ENCODE measurements at places on chromosomes 5 and 9.

- DNase-seq: no peak
Measured at GRCh38 chr9:73182928-73183327, 31.3 kb downstream of the ANXA1 start.

DNA sequence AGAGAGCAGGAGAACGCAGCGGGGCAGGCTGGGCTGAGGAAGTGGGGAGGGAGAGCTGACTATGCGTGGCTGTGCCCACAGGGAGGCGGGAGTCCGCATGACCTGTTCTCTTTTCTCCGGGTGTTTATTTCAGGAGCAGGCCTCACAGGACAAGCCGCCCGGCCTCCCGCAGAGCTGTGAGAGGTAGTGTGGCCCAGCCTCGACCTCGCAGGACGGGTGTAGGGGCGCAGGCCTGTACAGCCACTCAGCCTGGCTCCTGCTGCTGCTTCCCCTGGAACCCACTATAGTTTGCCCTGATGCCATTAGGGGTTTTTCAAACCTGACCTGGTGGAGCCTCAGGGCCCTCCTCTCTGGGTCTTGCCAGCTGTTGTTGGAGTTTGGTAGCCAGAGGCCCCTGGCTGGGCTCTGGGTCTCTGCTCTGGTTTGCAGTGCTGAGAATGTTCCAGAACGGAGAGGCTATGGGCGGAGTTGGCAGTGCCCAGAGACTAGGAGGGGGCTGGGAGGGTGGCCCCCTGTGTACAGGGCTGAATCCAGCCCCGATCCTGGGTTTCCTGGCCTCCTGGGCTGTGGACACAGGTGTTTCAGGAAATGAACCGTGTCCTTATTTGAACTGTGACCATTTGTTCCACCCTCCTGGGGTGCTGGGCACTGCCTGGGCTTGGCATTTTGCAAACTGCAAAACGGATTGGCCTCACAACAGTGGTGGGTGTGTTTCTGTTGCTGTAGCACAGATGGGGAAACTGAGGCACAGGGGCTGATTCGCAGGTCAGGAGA lies 78.8 kb downstream of the WNK2 start:
- no peak for DNase-seq

- no peak for DNase-seq
Measured at GRCh38 chr9:107172979-107173347, 110.1 kb upstream of the RAD23B start.

DNA sequence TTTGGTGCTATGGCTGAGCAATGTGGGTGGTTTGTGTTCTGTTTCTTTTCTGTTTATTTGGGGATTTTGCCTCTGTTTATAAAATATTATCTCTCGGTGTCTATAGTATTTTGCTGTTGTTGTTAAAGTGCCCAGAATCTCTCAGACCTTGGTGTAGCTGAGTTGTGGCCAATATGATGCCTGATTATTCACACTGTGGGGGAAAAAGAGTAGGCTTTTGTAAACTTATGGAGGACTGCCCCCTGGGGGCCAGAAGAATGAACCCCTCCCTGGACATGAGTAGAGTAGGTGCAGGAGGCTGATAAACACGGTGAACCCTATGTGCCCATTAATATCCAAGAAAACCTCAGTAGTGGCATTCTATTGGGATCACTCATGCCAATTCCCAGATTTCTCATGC lies 49.0 kb upstream of the DPYSL3 start:
- DNase-seq: no peak

DNA sequence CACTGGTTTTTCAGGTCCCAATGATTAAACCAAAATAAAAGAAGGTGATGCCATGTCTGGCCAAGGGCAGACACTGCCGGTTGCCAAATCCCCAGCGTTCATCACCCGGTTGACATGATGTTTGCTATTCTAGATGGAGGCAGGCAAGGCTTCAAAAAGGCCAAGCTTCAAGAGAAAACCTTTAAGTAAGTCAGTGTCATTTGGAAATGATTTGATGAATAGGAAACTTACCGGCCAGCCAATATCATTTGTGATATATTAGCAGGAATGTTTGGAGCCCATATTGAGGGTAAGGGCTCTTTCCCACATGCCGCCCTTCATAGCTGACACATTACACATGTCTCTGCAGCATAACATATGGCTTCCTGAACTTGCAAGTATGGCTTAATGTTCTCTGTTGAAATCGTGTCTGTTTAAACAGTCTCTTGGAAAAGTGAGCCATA lies 89.5 kb upstream of the TTC23L start:
- DNase-seq: no peak

GRCh38 chr9:112111461-112111860 lies 63.6 kb downstream of the SUSD1 start:
- no peak for DNase-seq

GRCh38 chr5:67537439-67538148 lies 341.0 kb upstream of the CD180 start:
- DNase-seq: no peak

GRCh38 chr5:132788990-132789886 lies 12.2 kb upstream of the SEPTIN8 start:
- DNase-seq: no peak

- DNase-seq: no peak
Measured at GRCh38 chr5:111948092-111948841, 191.3 kb upstream of the NREP start.

DNA sequence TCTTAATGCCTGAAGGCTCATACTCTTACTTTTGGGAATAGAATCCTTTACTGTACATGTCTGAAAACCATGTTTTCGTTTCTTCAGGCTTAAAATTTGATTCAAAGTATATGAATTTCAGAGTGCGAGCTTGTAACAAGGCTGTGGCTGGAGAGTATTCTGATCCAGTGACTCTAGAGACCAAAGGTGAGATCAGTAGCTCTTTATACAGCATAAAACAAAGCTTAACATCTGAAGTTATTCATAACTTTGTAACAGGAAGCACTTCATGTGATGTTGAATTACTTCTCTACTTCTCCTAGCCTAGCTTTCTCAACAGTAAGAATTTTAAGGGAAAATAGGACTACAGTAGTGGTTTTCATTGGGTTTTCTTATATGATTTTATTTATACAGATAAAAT lies 49.4 kb upstream of the FKTN start:
- no peak for DNase-seq

DNA sequence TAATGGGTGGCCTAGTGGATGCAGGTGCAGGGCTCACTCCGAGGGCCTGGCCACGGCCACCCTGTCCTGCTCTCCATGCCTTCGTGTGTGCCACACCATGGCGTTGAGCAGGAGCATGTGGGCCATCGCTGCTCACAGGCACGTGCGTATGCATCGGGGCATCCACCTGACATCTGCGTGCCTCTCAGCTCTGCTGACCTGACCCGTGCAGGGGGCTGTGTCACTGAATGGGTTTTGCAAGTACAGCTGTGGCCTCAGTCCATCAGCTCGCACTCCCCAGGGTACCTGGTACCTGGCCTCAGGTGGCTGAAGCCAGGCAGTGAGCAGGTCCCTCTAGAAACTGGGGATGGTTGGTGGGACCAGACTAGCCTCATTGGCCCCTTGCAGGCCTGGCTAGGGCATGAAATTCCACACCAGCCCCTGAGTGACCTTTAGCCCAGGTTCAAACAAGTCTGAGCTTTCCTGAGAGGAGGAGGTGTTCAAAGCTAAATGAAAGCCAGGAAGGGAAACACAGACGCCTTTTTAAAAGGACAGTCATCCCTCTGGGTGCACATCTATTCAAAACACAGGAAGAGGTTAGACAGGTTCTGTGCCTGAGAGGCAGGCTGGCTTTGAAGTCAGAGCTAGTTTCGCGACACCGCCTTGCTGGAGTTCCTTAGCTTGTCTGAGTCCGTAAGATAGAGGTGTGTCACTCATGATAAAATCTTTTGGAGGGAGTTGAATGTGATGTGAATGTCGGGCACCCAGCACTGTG lies 74.0 kb downstream of the MACROH2A1 start:
- DNase-seq: no peak

GRCh38 chr5:123571927-123572326 lies 60.0 kb downstream of the CSNK1G3 start:
- no peak for DNase-seq

- DNase-seq: no peak
Measured at GRCh38 chr9:135163023-135163780, 75.7 kb downstream of the OLFM1 start.

GRCh38 chr5:10352430-10353240 lies 860 bp upstream of the MARCHF6 start:
- DNase-seq: peak; percentile 10

DNA sequence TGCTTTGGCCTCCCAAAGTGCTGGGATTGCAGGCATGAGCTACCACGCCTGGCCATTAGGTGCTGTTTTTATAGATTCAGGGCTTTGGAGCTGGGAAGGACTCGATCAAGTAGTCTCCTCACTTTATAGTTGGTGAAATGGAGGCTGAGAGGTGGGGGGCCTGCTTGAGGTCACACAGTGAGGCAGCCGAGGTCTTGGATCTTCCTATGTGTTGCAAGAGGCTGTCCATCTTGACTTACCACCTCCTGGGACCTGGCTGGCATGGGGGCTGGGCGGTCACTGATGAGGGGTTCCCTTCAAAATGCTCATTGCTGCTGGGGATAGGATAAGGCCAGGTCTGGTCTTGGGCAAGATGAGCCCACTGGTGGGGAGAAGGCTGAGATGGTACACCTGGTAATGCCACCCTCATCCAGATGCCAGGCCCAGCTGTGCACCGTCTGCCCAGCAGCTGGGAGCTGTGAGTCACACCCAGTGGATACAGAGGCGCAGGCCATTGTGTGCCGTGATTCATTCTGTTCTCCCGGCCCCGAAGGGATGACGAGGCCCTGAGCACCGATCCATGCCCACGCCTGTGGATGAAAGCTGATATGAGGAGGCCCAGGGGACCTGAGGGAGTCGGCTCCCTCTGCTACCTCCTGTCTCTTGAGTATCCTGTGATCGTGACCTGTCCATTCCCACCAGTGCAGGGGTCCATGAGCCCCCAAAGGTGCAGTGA lies 10.5 kb upstream of the NDST1 start:
- DNase-seq: no peak

GRCh38 chr9:76399856-76400255 lies 5.6 kb upstream of the RFK start:
- DNase-seq: no peak

- DNase-seq: no peak
Measured at GRCh38 chr5:180673371-180674089, 24.1 kb upstream of the FLT4 start.

- DNase-seq: no peak
Measured at GRCh38 chr9:133759946-133760345, 21.8 kb upstream of the SARDH start.

DNA sequence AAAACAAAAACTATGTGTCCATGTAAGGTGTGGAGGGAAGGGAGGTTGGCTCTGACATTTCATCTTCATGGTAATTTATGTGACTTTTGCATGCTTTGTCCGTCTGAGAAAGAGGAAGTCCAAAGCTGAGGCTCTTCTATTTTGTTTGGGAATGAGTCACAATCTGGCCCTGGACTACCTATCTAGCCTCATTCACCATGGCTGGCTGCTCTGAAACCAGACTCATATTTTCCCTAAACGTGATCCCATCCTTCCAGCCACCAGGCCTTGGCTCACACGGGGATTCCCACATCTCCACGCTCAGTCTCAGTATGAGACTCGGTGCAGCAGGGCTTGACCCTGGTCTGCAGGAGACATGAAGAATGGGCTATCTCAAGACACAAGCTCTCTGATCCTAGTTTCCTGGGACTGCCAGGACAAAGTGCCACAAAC lies 672.8 kb downstream of the ACTL7B start:
- DNase-seq: no peak

- peak; percentile 56 for DNase-seq
Measured at GRCh38 chr5:73215891-73216610, 43.1 kb downstream of the TMEM174 start.

GRCh38 chr5:82594097-82594496 lies 315.9 kb upstream of the RPS23 start:
- DNase-seq: no peak

- no peak for DNase-seq
Measured at GRCh38 chr9:108980893-108981292, 32.4 kb downstream of the CTNNAL1 start.

GRCh38 chr5:31119938-31120641 lies 73.4 kb upstream of the CDH6 start:
- no peak for DNase-seq

DNA sequence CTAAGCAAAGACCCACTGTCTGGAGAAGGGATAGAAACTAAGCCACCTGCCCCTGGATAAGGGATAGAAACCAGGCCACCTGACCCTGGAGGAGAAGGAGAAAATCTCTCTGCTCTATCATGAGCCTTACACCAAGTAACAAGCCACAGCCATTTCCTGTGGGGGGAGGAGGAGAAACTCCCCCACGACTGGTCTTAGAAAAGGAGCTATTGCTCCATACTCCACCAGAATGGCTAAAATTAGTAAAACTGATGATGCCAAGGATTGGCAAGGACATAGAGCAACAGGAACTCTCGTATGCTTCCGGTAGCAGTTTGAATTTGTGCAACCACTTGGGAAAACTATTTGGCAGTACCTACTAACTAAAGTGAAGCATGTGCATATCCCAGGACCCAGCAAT lies 70.8 kb downstream of the ACTL7B start:
- DNase-seq: no peak

DNA sequence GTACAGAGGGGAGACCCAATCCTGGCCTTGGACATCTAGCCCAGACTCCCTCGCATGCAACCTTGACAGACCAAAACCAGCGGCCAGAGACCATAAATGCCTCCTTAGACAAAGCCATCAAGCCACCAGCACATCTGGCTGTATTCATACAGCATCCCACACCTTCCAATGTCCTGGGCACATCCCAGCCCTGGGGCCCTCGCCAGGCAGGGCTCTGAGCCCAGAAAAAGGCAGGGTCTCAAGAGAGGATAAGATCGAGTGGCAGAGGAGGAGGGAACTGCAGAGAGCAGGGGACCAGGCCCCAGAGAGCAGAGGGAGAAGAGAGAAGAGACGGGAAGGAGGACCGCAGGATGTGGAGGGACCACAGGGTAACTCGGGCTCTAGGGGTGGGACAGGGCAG lies 45.4 kb downstream of the CAMK2A start:
- DNase-seq: no peak

Data from stimulated activated CD8-positive, alpha-beta memory T cell treated with anti-CD3 and anti-CD28 coated beads, Interleukin-4, amount 100 ng/mL, for 24 hours (primary cell).